Smooth muscle cell of trachea (primary cell): ENCODE measurements at places on chromosomes 11 and 22. TPM values are rescaled to one million over a fixed set of nuclear protein-coding genes. Genes with fewer than 3 reads are reported as not detected.

The TUB gene
- total RNA-seq: 4.5 and 22.2 TPM in 2 replicates

The SDHD gene
- total RNA-seq: 188 and 273 TPM in 2 replicates

The GAL3ST1 gene
- total RNA-seq: 0.15 and 0.17 TPM in 2 replicates

The SCUBE2 gene
- 1.5 and 2.2 TPM in 2 replicates for total RNA-seq

The OPCML gene
- total RNA-seq: not detected in 2 replicates

The OR52N1 gene
- total RNA-seq: not detected in 2 replicates

The OR8D1 gene
- not detected in 2 replicates for total RNA-seq

The KRTAP5-11 gene
- not detected in 2 replicates for total RNA-seq

The CBLIF gene
- not detected in 2 replicates for total RNA-seq

The OR5D13 gene
- total RNA-seq: not detected in 2 replicates

The FGF3 gene
- total RNA-seq: not detected in 2 replicates

The RASL10A gene
- not detected in 2 replicates for total RNA-seq

The SIDT2 gene
- 14.1 and 27.0 TPM in 2 replicates for total RNA-seq

The ANKRD49 gene
- total RNA-seq: 8.6 and 13.2 TPM in 2 replicates

The UBQLN3 gene
- 0.15 and 0.17 TPM in 2 replicates for total RNA-seq

The SMTN gene
- total RNA-seq: 130 and 173 TPM in 2 replicates

The KCNJ11 gene
- not detected in 2 replicates for total RNA-seq

The MRGPRF gene
- total RNA-seq: 77.2 and 111 TPM in 2 replicates

The GSTP1 gene
- total RNA-seq: 842 and 851 TPM in 2 replicates

The MLC1 gene
- total RNA-seq: under 0.01 TPM in 1 of 2 replicates, not detected in the other

The OR52K2 gene
- not detected in 2 replicates for total RNA-seq

The OR51B5 gene
- total RNA-seq: 0.29 TPM in 1 of 2 replicates, not detected in the other

The OR51E2 gene
- not detected in 2 replicates for total RNA-seq
